ENCODE measurements at places on chromosomes 7 and 10. TPM values are rescaled to one million over a fixed set of nuclear protein-coding genes. Genes with fewer than 3 reads are reported as not detected.

DDX50 gene
- 41.8 TPM for total RNA-seq

DRGX gene
- total RNA-seq = not detected

SUFU gene
- total RNA-seq = 6.8 TPM

FKBP6 gene
- total RNA-seq = not detected

SGCE gene
- 49.1 TPM for total RNA-seq
